A549 treated with DMSO at 1 μM for 4 hours (cell line): ENCODE measurements at places on chromosomes 1 and 21. TPM values are rescaled to one million over a fixed set of nuclear protein-coding genes. Genes with fewer than 3 reads are reported as not detected.

CATSPERE gene
- total RNA-seq = 0.05 to 0.23 TPM (median 0.09 TPM) in 4 of 5 replicates, not detected in the other

FMO5 gene
- 0.20 to 0.38 TPM (median 0.28 TPM) in 5 replicates for total RNA-seq

SH2D1B gene
- total RNA-seq = 0.03 to 0.15 TPM (median 0.11 TPM) in 5 replicates

OR2L13 gene
- not detected in 5 replicates for total RNA-seq

SYT14 gene
- 0.05 to 0.11 TPM (median 0.06 TPM) in 5 replicates for total RNA-seq

FBXO42 gene
- total RNA-seq = 9.0 to 10.3 TPM (median 9.2 TPM) in 5 replicates

KRTAP11-1 gene
- total RNA-seq = not detected in 5 replicates

ADAMTS5 gene
- not detected in 5 replicates for total RNA-seq

CAPN9 gene
- not detected in 5 replicates for total RNA-seq

OR2T11 gene
- total RNA-seq = not detected in 5 replicates

FAM151A gene
- not detected in 5 replicates for total RNA-seq

NR1I3 gene
- 0.21 TPM in 1 of 5 replicates, not detected in the others for total RNA-seq

RSBN1 gene
- total RNA-seq = 4.0 to 5.0 TPM (median 4.7 TPM) in 5 replicates

GNAT2 gene
- 0.13 to 0.20 TPM (median 0.18 TPM) in 3 of 5 replicates, not detected in the others for total RNA-seq

PCP4L1 gene
- 0.06 to 0.10 TPM (median 0.08 TPM) in 3 of 5 replicates, not detected in the others for total RNA-seq

LCE1F gene
- not detected in 5 replicates for total RNA-seq

DIO1 gene
- not detected in 5 replicates for total RNA-seq

C1QB gene
- total RNA-seq = not detected in 5 replicates

GUCA2A gene
- total RNA-seq = not detected in 5 replicates
